ENCODE measurements at places on chromosomes 7 and 10. TPM values are rescaled to one million over a fixed set of nuclear protein-coding genes. Genes with fewer than 3 reads are reported as not detected.
A peak's percentile ranks its signal among the peaks of the same experiment; 100 is the strongest.

Gene ZNF783
- total RNA-seq, result 4.5 TPM

Gene LRIT2
- not detected for total RNA-seq

Gene TWIST1
- 1.3 TPM for total RNA-seq

Gene ARHGEF5
- 0.80 TPM for total RNA-seq

Gene C10orf90
- total RNA-seq, result not detected

Gene PLA2G12B
- 0.33 TPM for total RNA-seq

Gene GPR85
- total RNA-seq, result 0.69 TPM

Gene ELFN1
- total RNA-seq, result 10.5 TPM

Gene FAM237B
- not detected for total RNA-seq

Gene DENND2A
- total RNA-seq, result 10.8 TPM

DNA sequence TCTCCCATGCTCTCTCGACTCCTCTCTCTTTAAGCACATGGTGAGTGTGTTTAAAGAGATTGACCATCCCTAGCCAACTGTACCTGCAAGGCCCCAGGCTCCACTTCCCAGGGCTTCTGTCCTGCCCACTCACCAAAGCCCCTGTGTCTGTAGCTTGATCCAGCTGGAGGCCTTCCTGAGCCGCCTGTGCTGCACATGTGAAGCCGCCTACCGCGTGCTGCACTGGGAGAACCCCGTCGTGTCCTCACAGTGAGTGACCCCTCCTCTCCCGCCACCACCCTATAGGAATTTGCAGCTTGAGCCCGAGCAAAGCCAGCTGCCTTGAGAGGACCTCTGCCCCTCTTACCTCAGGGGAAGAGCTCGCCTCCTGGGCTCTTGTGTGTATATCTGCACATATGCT, 11.2 kb downstream of the ZFYVE27 start:
- DNase-seq, result no peak

- DNase-seq, result no peak
These were observed 11.7 kb downstream of the PLAC9 start for GRCh38 chr10:80144067-80144695.

DNA sequence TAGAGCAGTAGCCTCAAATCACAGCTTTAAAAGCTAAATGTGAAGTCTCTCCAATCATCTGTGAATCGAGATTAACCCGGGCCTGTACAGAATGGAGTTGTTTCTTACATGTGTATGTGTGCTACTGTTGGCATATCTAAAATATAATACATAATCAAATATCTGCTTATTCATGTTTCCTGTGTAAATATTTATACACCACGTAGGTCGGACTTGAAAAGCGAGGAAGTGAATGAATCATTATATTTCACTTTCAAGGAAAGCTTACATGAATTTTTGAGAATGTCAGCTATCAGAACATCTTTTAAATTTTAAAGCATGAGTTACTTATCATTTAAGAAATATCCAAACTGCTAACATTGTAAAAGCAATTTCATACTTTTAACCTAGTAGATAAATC, 233.3 kb downstream of the SLC25A13 start:
- DNase-seq, result no peak

DNA sequence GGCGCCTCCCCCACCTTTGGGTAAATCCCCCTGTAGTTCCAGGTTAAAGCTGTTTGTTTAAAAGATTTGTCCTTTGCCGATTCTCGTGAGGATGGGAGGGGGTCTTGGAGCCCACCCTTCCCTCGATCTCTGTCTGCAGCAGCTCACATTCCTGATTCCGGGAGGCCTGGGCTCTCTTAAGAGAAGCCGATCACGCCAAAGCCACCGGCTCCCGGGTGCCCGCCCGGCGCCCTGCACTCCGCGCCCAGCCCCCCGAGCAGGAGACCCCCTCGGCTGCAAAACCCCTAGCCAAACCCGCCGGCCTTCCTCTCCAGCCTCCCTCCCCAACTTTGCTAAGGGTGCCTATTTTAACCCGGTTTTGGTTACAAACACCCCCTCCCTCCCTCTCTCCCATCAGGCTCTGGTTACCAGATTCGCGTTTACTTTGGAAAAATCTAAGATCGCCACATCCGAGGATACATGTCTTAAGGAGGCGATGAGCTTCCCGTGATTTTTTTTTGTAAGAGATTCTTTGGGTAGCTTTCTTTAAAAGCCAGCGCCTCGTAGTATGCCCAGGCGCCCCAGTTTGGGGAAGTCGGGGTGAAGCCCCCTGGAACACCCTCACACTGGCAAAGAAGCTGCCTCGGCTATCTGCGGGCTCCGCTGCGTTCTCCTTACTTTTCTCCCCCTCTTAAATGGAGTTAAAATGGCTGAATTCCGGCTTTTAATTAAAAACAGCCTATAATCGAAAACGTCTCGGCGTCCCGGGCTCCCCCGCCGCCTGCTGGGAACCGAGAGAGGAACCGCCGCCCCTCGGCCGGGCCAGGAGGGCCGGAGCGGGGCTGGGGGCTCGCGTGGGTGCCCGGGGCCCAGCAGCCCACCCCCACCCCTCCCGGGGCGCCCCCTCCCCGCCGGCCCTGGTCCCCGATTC, 983 bp downstream of the TNRC18 start:
- DNase-seq, result peak; percentile 26

DNA sequence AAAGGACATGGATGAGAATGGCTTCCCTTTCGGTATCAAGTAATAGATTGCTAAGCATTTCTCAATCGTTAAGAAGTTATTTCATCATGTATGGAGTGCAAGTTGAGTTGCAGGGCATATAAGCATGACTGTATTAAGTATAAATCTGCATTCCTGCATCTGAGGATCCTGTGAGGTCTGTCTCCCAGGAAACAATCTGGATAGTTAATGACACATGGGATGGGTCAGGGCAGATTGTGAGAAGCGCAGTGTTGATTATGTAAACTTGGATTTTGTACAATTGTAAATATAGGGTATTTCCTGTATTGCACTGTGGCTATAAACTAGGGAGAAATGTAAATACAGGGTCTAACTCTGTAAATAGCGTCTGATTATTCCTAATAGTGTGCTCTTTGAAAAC, 102.6 kb downstream of the PLXDC2 start:
- DNase-seq, result no peak

DNA sequence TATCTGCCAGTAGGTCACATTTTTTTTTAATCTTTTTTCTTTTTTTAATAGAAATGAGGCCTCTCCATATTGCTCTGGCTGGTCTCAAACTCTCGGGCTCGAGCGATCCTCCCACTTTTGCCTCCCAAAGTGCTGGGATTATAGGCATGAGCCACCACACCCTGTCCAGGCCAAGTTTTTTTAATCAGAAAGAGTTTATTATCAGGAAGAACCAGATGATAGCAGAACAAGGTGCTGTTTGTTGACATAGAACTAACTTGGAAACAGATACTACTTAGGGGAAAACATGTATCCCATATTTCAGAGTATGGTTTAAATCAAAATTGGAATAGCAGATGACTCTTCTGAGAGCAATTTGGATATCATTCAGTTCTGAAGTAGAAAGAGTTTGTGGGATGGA, 118.6 kb downstream of the NRF1 start:
- DNase-seq, result no peak

DNA sequence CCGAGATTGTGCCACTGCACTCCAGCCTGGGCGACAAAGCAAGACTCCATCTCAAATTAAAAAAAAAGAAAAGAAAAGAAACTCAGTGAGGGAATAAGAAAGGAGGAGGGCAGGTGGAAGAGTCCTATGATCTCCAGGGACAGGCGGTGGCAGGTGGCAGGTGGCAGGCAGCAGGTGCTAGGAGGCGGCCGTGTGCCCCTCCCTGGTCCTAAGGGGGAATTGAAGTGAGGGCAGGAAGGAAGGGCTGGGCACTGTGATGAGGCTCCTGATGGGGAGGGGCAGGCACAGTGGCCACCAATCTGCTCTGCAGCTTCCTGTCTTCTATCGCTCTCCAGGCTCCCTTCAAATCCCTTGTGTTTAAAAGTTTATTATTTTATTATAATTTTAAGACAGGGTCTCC, 41.2 kb upstream of the UBE3C start:
- no peak for DNase-seq

GRCh38 chr10:10222304-10222841, 795.3 kb upstream of the CELF2 start:
- no peak for DNase-seq

DNA sequence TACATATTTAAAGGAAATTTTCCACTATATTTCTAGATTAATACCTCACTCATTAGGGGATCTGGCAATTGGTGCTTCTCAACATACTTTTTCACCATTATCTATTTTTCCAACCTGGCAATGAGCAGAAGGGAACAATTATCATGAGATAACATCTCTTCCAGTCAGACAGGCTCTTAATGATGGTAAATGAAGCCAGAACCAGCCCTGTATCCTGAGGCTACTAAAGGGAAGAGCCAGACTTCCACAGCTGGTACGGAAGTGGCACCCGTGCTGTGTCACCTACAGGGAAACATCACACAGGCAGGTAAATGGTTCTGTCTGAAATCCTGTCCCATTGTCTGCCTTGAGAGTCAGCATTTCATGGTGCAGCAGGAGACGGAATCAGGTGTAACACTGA, 75.9 kb downstream of the ELMO1 start:
- DNase-seq, result no peak

- DNase-seq, result peak; percentile 61
These were observed 104.6 kb downstream of the ITGB8 start for GRCh38 chr7:20435305-20435704.

DNA sequence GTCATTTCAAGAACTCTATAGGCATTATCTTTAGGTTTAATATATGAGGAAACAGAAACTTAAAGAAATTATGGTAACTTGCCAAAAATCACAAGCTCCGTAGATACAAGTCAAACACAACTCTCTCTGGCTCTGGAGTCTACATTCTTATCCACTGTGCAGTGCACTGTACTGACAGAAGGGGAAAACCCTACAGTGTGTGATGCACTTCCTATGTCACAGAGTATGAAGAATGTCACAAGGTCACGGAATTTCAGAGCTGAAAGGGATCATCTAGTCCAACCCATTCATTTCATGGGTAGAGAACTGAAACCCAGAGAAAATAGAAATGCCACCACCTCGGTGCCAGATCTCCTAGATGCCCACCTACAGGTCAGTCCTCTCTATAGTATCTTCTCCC, 86.1 kb downstream of the LRRTM3 start:
- no peak for DNase-seq

- DNase-seq, result no peak
These were observed 40.9 kb upstream of the KLF6 start for GRCh38 chr10:3825862-3826351.

DNA sequence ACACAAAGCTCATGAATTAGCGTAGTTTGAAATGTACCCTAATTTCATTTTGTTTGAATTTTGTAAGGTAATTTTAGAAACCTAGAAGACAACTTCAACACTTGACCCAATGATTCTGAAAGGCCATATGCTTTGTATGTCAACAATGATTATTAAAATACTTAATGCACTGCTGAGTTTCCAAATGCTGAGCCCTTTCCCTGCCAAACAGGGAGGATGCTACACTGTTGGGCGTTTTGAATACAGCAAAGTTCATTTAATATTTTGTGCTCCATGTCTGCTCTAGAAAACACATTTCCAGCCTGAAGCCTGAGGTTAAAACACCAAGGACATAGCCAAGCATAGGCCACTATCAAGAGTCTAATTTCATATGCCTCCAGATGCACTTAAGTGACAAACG, 99.8 kb downstream of the ICA1 start:
- DNase-seq, result no peak

DNA sequence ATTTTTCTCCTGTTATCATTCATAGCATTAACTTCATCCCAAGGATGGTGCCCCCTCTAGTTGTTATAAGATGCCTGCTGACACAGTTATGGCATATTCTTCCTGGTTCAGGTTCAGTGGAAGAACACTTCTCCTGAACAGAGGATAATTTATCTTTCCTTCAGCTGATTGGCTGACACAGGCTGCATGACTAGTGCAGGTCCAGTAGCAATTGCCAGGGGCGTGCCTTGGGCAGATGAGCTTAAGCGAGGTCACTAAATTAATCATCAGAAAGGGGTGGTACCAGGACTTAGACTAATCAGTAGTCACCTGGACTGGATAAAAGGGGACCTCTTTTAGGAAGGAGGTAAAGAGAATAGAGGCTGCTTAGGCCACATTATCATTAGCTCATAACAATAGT, 42.3 kb downstream of the BZW2 start:
- DNase-seq, result no peak

GRCh38 chr7:57399972-57400371, 50.0 kb upstream of the ZNF716 start:
- DNase-seq, result no peak

DNA sequence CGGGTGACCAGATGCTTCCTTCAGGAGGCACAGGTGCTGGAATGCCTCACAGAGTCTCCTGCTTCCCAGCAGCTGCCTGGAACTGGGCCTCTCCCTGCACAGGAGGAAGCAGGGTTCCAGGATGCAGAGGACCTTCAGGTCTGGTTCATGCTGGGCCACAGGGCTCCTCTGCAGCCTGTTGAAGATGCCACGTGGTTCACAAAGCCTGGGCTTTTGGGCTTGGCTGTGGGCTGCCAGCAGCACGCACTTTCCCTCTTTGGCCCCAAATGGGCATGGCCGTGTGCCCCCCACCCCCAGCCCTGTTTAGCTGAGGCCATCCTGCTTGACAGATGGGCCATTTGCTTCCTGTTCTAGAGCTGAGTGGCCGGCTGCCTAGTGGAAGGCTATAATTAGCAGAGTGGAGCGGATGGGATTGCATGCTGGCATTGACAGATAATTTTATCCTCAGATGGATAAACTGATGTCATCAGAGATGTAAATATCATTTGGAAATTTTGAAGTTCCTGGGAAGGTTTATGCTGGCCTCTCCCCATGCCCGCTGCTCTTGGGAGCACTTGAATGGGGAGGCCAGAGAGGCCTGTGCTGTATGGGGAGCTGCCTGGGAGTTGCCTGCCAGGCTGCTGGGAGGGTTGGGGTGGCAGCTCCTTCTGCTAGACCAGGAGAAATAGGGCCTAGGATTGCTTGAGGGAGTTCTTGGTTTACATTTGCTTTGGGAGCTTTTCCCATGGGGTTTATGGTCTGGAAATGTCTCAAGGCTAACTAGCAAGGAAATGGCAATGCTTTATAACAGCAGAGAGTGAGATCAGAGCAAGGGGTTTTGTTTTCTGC, 28.2 kb downstream of the TSPAN15 start:
- peak; percentile 59 for DNase-seq

DNA sequence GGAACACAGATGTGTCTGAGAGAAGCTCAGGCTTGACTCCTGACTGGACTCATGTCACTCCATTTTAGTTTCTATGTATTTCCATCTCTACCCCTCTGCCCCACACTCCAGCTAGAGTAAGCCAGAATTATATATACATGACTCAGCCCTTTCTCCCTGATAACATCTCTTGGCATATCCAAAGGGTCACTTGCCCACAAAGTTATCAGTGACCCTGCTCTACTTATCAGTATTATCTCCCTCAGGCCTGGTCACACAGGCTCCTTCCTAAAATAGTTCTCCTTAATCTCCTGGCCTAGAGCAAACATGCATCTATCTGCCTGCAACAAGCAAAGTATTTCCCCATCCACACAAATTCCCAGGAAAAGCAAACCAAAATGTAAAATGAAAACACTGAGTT, 598.3 kb downstream of the SUGCT start:
- no peak for DNase-seq

All from left ventricle myocardium inferior (tissue), 1 donor.